ENCODE measurements at places on chromosomes 7 and 10.

- no peak for DNase-seq
These were observed 43.5 kb upstream of the LEP start for GRCh38 chr7:128197589-128197988.

DNA sequence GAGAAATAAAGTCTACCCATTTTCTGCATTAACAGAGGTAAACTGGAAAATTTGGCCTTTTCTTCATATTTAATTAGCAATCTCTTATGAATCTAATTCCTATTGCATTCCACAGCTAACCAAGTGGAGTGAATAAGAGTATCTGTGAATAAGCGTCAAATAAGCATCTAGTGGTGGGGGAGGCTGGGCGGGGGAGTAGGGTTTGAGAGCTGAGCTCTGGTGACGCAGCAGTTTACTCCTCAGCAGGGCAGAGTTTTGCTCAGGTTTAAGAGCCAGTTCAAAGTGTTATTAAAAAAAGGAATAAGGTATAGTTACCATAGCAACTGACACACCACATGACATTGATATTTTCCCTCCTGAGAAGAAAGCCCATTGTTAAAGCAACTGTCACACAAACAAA lies 1346.8 kb upstream of the CELF2 start:
- no peak for DNase-seq

DNA sequence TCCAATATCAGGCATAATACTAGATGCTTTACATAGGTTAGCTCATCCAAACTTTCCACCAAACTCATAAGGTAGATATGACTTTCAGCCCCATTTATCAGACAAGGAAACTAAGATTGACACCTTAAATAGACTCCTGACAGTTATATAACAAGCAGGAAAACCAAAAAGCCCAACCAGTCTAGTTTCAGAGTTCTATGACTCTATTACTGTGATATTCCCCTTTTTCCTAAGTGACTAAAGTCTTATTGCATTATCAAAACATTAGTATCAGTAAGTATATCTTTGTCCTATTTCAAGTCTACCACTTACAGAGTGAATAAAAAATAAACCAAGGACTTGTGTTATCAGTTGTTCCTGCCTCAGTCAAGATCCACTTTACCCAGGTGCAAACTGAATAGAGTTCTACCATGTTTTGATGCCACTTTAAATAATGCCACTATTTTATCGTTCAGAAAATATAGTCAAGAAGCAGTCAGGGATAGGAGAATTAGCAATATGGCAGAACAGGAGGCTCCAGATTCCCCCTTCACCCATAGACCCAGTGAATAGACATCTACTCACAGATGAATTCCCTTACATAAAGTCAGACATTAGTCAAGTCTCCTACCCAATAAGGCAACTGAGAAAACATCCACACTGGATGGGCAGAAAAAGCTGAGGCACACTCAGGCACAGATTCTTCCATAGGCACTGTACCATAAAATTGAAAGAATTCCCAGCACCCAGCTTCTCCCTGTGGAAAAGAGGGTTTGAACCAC lies 74.1 kb downstream of the CRPPA start:
- no peak for DNase-seq

DNA sequence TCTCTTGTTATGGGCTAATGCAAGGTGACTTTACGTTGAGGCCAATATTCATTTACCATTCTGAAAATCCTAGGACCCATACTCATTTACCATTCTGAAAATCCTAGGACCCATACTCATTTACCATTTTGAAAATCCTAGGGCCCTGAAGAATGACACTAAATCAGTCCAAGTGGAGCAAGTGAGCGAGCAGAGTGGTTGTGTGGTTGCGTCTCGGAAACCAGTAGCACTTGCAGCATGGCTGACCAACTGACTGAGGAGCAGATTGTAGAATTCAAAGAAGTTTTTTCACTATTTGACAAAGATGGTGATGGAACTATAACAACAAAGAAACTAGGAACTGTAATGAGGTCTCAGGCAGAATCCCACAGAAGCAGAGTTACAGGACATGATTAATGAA lies 6.9 kb downstream of the SAR1A start:
- DNase-seq, result no peak

- DNase-seq, result no peak
These were observed 23.0 kb upstream of the RET start for GRCh38 chr10:43053825-43054224.

- no peak for DNase-seq
These were observed 2.6 kb downstream of the STK31 start for GRCh38 chr7:23712368-23713284.

DNA sequence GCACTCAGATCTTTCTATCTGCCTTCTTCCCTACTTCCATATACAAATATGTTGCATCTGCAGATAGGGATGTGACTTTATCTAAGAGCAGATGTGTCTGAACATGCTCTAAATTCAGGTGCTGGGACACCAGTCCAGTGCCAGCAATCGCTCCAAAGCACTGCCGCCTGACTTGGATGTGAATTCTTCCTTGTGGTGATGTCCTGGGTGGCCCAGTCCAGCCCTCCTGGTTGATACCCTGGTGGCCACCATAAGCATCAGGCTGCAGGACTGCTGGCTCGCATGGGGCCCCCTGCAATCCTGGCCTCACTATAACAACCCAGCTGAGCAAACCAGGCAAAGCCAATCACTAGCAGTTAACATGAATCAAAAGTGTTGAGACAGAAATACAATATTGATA lies 149.2 kb upstream of the PDE1C start:
- DNase-seq, result no peak

- no peak for DNase-seq
These were observed 148.2 kb downstream of the CHN2 start for GRCh38 chr7:29342761-29343160.

GRCh38 chr7:111011520-111011919 lies 79.4 kb upstream of the LRRN3 start:
- no peak for DNase-seq

DNA sequence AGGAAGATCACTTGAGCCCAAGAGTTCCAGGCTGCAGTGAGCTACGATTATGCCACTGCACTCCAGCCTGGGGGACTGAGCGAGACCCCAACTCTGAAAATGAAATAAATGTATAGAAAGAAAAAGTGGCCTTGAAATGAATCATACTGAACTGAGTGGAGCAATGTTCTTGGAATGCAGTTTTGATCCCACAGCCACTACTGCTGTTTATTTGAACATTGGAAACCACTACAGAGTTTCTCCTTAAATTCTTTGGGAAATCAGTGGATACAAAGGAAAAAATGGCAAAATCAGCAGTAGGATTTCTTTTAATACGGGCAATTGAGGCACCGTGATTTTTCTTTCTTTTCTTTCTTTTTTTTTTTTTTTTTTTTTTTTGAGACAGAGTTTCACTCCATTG lies 637.4 kb downstream of the GALNT17 start:
- no peak for DNase-seq

GRCh38 chr10:80122746-80123145 lies 9.8 kb upstream of the PLAC9 start:
- no peak for DNase-seq

DNA sequence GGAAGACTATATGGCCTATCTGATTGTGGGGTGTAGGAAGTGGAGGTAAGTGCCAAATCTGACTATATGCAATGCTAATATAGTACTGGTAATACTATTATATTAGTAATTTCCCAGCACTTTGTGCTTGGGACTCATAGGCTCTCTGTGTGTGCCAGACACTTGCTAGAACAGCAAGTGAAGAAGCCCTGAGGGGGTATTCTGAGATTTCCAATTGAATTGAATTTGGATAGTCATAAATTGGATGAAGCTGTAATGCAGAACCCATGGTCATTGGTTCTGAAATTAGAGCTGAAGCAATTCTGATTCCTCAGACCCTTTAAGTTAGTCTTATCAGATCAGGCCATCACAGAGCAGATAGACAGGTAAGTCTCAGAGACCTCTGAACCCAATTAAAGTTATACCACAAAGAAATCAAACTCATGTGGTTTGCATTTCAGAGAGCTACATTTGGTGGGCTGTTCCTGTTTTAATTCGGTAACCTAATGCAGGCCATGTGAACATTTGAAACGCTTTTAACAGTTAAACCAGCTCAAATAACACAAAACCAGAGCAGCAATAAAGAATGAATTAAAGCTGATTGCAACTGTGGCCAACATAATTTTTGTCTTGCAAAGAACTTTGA lies 179.5 kb downstream of the CREB5 start:
- DNase-seq, result no peak

DNA sequence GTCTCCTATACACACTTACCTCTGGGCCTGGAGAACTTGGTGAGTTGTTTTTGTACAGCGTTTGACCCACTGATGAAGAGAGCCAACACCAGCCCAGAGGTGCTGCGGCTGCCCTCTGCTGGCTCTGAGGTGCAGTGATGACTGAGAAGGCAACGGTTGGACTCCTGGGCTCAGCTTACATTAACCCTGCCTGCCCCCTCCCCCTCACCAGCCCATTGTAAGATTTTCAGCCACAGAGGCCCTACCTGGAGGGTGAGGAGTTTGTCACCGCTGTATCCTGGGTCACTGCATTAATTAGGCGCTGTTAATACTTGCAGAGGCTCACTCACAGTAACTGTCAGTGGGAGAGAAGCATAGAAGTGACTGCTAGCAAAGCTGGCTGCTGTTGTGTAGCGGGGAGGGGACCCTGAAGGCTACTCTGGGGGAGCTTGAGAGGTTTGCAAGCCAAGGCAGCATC lies 19.0 kb upstream of the ANKRD2 start:
- peak; percentile 33 for DNase-seq

- peak; percentile 18 for DNase-seq
These were observed 58.9 kb upstream of the LBX1 start for GRCh38 chr10:101287997-101288635.

DNA sequence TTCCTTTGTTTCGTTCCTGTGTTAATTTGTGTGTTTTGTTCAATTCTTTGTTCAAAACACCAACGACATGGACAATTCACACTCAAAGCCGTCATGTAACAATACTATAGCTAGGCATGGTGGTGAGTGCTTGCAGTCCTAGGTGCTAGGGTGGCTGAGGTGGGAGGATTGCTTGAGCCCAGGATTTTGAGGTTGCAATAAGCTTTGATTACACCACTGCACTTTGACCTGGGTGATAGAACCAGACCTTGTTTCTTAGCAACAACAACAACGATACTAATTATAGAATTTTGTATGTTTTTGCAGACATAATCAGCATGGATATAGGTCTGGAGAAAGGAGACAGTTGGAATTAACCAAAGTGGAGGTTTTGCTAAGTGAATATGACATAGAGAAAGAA lies 936.2 kb downstream of the PCDH15 start:
- no peak for DNase-seq

GRCh38 chr7:45268013-45268412 lies 110.4 kb downstream of the RAMP3 start:
- DNase-seq, result no peak

GRCh38 chr10:31582365-31583052 lies 263.5 kb downstream of the ZEB1 start:
- DNase-seq, result no peak

GRCh38 chr10:79024720-79025198 lies 44.0 kb upstream of the ZMIZ1 start:
- no peak for DNase-seq

DNA sequence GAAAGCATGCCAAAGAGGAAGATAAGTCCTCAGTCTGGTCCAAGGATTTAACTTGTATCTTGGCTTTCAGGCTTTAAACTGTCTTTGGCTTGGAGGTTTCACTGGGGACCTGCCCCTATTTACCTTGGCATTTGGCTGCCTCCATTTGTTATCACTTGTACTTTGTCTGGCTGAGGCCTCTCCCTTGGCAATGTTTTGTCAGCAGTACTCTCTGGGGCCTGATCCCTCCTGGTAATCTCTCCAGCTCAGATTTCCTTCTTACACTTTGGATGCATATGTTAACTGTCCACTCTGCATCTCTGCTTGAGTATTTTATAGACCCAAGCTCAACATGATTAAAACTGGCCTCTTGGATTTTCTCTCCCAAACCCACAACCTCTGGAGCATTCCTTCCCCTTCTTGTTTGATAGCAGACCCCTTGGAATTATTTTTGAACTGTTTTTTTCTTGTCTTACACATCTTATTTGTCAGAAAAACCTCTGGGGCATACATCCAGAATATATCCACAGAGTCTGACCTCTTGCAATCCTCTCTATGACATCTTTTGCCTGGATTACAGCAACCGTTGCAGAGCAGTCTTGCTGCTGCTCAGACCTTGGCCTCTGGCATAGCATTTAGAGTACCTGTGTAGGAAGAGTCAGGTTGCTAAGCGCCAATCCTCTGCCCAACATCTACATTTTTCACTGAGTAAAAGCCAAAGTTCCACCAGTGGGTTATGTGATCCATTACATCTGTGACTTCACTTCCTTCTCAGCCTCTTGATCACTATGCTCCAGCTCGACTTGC lies 35.2 kb downstream of the ZNF487 start:
- no peak for DNase-seq

- no peak for DNase-seq
These were observed 76.4 kb upstream of the RSU1 start for GRCh38 chr10:16893664-16894063.

DNA sequence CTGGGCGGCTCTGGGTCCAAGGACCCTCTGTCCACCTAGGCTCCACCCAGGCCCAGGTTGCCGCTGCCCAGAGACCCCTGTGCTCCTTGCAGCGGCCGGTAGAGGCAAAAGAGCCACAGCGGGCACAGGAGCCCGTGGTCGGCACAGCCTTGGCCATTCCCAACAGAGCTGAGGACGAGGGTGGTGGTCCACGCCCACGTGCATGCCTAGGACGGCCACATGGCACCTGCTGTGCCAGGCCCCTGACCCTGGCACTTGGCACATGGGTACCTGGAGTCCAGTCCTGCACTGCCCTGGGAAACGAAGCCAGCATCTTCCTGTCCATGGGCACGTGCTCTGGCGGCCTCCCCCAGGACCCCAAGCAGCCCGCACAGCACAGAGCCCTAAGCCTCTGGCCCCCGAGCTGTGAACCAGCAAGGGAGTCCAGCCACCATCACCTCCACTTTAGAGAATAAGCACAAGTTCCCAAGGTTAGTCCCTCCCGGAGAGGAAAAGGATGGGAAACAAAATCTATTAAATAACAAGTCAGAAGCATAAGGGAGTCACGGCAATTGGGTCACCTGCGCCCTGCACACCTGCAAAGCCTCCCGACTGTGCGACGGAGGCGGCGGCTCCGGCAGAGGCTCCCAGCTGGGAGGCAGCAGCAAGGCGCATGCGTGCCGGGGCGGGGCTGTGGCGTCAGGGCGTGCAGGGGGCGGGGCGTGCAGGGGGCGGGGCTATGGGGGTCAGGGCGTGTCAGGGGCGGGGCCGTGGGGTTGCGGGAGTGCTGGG lies 59.1 kb downstream of the STK32C start:
- DNase-seq, result no peak

DNA sequence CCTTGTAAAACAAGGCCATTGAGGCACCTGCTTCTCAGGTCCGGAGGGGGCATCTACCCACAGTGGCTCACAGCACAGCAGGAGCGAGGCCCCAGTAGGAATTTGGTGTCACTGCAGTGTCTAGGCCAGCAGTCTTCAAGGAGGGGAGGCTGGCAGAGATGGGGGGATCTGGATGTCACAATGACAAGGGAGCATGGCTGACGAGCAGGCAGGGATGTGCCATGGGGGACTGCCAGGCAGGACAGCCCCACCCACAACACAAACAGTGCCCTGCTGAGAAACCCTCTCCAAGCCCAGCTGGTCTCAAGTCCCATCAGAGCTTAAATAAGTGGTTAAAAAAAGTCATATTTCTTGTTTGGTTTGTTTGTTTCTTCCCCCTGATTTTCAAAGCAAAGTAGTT lies 121.0 kb upstream of the ZNF716 start:
- DNase-seq, result no peak

- DNase-seq, result peak; percentile 31
These were observed 56.0 kb downstream of the LGI1 start for GRCh38 chr10:93813507-93814465.

Data from substantia nigra (tissue), 51 donors.